ENCODE measurements at places on chromosomes 3 and 15.

DNA sequence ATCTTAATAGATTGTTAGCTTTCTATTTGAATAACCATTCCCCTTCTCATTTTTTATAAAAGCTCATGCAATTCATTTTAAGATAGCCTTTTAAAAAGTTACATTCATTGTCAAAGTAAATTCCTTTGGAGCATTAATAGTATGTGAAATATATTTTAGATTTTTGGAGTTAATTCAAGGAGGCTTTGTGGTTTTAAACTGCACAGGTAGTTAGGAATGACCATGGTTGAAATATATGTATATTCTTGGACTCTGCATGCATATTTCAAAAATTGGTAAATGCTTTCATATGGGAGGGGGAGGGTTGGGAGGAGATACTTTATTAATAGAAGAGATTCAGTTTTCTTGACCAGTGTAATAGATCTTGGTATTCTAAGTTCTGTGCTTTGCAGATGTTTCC is 244.4 kb upstream of the C2CD4B start:
- DNase-seq: no peak

- no peak for DNase-seq
These were observed 292.1 kb downstream of the CGGBP1 start for GRCh38 chr3:87766721-87767120.

GRCh38 chr3:143301031-143301901 is 181.7 kb downstream of the CHST2 start:
- DNase-seq: no peak

- DNase-seq: no peak
These were observed 28.3 kb downstream of the LRRC2 start for GRCh38 chr3:46537779-46538178.

GRCh38 chr3:110816008-110816407 is 255.6 kb upstream of the NECTIN3 start:
- DNase-seq: no peak

DNA sequence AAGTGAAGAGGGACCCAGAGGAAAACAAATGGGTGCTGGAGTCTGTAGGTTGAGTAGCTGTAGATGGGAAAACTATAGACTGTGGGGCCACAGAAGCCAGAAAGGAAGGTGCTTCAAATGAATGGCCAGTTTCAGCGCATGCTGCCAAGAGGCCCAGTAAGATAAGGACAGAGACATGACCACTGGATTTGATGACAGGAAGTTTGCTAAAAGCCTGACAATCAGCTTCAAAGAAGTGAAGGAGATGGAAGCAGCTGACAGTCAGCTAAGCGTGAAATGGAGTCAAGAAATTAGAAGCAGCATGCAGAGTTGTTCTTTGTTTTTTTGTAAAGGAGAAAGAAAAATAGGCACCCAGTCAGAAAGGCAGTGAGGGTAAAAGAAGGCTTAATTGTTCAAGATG is 24.9 kb downstream of the TXNRD3 start:
- DNase-seq: no peak

GRCh38 chr3:151120409-151120808 is 34.9 kb downstream of the MED12L start:
- DNase-seq: no peak

DNA sequence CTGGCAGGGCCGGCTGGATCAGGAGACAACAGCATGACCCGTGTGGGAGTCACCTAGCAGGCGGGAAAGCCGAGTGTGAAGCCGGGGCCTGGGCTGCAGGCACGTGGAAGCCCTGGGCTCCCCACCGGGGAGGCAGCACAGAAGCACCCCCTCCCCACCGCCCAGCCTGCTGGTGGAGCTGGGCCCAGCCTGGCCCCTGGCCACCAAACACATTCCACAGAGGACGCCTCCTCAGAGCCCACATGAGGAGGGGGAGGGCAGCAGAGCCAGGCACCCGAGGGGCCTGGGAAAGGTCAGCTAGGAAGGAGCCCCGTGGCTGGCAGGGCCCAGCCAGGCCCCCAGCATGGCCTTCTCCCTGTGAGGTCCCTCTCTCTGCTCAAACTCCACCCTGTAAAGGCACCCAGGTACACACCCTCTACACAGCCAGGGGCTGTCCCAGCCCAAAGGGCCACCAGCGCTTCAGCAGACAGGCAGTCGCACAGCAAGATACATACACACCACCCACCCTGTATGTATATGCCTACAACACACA is 4.5 kb downstream of the PLXNB1 start:
- DNase-seq: no peak

GRCh38 chr15:78212546-78213424 is 21.6 kb downstream of the ACSBG1 start:
- DNase-seq: no peak

- DNase-seq: no peak
These were observed 98.6 kb downstream of the MYRIP start for GRCh38 chr3:39907981-39908380.

DNA sequence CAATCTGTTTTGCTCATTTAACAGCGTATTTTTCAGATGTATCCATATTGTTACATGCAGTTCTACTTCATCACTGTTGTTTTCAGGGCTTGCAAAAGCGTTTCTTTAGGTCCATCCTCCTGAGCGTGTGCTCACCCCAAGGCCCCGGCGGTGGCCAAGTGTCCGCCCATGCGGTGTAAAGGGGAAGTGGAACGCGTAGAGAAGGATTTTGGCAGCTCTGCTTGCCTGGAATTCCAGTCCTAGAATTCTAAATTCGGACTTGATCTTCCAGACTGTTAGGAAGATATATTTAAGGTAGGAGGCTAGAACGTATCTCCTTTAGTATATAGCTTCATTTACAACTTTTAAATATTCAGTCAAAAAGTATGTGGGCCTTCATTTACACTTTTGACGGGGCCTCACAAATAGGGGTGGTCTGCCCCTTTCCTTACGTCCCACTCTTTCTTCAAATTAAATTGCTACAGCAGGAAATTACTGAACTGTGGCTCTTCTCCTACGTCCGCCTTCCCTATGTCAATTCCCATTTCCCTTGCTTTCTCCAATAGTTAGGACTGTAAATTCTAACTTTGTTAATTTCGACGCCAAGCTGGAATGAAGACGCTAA is 609 bp upstream of the TBC1D23 start:
- DNase-seq: no peak

GRCh38 chr15:37616215-37616614 is 318.2 kb upstream of the TMCO5A start:
- no peak for DNase-seq

DNA sequence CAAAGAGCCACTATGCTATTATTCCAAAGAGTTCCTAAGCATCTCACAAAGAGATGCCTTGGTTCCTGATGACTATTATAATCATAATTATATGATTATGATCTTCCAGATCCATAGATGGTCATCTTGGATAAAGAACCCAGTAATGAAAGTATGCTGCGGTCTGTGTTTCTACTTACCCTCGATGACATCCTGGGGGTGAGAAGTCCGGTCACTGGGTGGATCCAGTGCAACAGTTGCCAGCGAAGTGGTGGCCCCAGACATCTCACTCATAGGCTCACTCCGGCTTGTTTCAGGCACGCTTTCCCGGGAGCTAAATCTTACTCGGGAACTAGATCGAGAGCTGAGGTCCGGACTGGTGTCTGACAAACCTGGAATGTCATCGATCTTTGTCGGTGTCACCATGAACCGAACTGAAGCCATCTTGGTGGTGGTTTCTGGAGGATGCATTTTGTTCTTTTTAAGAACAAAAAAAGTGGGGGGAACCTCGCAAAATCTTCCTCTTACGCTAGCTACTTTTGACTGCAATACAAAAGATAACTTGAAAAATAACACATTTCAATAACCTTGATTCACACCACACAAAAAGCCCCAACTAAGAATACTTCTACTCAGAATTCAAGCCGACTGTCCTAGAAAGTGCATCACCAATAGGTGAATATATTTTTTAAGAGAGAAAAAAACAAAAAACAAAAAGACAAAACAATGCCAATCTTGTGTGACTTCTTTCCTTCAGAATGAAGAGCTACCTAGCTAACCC is 1.2 kb downstream of the SLC12A6 start:
- no peak for DNase-seq

DNA sequence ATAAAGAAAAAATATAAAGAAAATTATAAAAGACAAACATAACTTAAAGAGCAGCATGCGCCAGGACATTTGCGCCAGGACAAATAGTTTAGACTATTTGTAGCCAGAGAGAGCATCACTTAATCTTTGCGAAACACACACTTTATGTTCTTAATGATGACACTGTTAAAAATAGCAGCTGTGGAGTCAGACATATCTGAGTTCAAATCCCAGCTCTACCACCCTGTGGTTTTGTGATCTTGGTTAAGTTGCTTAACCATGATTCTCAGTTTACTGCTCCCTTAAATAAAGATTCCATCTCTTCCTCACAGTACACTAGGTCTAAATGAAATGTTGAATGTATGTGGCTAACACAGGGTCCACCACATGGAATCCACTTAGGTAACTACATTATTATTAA is 31.4 kb downstream of the KCNMB2 start:
- no peak for DNase-seq

DNA sequence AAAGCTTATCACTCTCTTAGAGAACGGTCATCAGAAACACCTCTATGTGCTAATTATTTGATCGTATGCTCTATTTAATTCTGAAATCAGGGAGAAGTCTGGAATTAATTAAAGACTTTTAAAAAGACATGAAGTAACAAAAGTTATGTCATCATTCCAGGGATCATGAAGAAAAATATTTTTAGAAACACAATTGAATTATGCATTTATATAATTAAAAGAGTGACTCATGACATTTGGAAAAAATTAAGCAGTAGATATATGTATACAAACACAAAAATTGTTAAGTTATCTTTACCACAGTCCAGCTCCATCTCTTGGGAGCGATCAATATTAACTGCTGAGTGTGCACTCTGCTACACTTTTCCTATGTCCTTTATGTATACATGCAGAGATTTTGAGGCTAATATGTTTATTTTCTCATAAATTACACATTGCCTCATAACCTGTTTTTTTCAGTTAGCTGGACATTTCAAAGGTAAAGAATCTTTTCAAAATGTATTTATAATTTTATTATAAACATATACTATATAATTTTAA is 717.7 kb downstream of the GBE1 start:
- no peak for DNase-seq

DNA sequence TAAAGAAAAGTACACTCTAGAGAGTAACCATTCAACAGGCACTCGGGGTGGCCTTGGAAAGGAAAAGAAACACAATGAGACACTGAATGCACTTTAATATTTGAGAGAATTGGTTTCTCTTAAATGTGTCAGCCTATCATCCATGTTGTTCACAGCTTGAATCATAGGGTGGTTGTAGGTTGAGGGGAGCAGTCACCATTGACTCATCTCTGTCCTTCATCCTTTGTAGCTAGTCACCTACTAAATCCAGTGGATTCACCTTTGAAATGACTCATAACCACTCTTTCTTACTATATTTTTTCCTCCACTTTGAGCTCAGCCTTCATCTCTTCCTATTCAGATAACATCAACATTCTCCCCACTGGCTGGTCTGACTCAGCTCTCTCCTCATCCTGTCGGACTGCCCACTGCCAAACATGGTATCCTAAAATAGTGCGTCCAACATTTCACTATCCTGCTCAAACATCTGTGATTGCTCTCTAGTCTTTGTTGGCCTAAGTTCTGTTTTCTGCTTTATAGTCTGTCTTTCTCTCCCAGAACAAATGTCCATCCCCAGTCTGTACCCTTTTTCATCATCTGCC is 182.7 kb upstream of the GADL1 start:
- no peak for DNase-seq

GRCh38 chr3:177061369-177061768 is 135.9 kb downstream of the TBL1XR1 start:
- DNase-seq: no peak

- DNase-seq: no peak
These were observed 10.0 kb downstream of the ZSCAN29 start for GRCh38 chr15:43360821-43361220.

DNA sequence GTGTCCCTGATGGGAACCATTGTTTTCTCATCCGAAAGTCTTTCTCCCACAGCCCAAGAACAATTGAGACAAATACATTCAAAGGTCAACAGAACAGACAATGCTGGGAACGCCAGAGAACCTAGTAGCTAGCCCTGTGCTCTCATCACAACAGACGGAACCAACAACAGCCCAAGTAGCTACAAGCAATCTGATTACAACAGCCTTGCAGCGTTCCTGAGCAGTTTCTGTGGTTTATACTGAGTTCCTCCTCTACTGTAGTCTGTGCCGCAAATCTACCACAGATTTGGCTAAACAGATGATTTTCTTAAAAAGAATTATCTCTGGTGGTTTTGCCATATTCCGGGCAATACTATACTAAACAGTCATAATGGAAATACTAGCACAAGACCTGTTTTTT is 435.6 kb downstream of the MECOM start:
- no peak for DNase-seq

DNA sequence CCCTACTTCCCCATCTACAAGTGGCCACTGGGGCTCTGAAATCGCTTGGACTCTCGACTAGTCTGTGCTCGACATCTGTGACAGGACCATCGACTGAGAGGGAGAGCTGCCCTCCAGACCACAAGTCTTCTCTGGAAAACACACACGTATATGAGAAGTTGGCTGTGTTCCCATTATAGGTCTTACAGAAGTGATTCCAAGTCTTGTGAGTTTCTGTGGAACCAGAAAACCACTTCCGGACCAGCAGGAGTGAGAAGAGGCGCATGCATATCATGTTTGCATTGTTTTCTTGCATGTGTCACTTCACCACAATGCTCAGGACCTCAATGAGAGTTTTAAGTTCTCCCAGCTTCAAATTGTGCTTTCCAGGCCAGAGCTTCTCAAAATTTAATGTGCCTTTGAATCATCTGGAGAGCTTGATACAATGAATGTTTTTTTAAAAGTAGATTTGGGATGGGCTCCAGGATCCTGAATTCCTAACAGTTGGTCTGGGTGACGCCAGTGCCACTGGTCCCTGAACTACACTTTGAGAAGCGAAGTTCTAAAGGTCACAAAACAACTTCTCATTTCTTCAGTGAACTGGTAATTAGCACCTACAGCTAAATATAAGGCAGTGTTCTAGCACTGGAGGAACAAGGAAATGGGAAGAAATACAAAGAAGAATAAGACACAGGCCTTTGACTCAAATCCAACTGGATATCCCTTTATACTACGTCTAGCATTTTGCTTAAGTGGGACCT is 15.7 kb downstream of the LIPC start:
- no peak for DNase-seq

- DNase-seq: no peak
These were observed 134.8 kb downstream of the THRB start for GRCh38 chr3:24359645-24360462.

GRCh38 chr3:149180057-149180573 is 41.5 kb downstream of the CP start:
- DNase-seq: no peak

All from activated CD8-positive, alpha-beta memory T cell treated with anti-CD3 and anti-CD28 coated beads for 48 hours (primary cell).